ENCODE measurements at places on chromosomes 5 and 9.

DNA sequence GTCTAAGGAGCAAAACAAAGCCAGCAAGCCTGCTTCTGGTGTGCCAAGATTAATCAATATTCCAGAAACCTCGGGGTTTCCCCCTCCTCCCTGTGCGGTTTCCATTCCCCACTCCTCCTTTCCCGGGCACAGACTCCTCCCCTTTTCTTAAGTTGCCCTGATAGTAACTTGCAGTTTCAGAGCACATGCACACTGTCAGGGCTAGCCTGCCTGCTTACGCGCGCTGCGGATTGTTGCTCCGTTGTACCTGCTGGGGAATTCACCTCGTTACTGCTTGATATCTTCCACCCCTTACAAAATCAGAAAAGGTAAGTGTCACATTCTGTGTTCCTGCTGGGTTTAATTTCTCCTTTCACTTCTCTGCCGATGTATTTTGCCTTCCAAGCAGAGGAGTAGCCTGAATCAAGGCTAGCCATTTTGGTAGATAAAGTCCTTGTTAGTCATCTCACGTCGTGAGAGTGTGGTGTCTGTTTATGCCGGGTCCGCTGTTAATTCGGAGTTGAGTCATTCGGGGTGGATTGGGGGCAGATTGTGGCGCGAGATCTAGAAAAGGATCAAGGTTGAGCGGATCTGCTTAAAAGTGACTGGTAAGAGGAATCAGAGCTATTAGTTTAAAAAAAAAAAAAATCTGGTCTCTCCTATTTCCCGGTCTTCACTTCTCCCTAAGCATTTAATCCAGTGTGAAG is at the start of gene SLC1A3:
SLC1A3 (plus strand) TSS at position 179 of the 686 bp plus-strand sequence. CDS start 1,818 bp downstream, outside the sequence.
- DNase-seq = peak; percentile 69

GRCh38 chr5:137695651-137696428 is 40.0 kb downstream of the KLHL3 start:
- no peak for DNase-seq

DNA sequence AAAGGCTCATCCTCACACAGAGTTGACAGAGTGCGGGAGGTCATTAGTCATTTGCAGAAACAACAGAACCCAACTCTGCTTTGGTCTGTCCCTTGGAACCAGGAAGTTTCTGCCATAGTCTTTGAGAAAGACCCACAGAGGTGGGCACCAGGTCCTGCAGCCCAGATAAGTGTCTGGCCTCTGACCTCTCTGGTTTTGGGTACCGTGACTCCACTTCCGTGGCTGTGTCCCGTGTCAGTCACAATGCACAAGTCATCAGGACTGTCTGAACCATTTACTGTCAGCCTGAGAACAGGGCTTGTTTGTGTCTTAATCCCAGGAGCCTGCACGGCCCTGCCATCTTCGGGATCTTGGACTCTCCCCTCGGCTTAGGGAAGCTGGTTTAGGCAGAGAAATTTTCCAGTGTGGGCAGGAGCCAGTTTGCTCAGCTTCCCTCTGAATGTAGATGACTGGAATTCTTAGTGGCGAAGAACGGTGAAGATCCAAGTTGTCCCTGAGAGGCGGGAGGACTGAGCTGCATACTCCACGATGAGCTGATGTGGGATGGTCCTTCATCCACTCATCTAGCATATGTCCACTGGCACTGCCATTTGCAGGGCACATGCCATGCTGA is 11.9 kb downstream of the GSN start:
- DNase-seq = peak; percentile 32

- DNase-seq = no peak
Observed at GRCh38 chr5:13934921-13935320, 9.6 kb downstream of the DNAH5 start.

GRCh38 chr9:137375321-137376058 is 47.5 kb downstream of the EXD3 start:
- no peak for DNase-seq

GRCh38 chr5:111461934-111462333 is 50.4 kb downstream of the STARD4 start:
- no peak for DNase-seq

DNA sequence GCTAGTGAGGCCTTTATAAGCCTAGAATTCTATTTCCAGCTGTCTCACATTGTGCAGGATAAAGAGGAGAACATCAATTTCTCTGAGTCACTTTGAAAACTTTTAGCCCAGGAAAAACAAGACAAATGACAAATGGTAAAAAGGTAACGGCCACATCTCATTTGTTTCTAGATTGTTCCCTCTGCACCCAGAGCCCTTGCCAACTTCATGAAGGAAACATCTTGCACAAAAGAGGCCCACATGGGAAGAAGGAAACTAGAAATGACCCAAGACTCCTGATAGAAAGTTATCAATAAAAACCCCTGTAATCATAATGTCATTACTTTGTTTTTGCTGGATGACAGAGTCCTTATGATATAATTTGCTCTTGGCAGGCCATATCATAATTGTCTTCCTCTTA is 5.3 kb downstream of the DPYSL3 start:
- DNase-seq = no peak

- DNase-seq = peak; percentile 10
Observed at GRCh38 chr9:128122809-128123175, 4.7 kb downstream of the PTGES2 start.

DNA sequence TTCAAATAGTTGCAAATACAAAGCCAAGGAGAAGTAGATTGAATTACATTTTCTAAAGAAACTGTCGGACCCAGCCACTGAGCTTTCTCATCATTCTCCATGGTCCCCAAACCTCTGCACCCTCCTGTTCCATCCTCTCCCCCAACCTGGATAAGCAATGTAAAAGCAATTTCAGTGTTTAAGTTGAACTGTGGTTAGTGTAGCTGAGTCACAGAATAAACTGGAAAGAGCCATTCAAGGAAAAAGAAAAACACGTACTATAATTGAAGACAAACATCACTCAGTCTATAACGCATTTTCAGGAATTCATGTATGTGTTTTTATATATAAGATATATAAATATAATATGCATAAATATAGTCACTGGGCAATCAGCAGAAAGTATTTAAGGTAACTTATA is 54.1 kb upstream of the TMEM161B start:
- no peak for DNase-seq

GRCh38 chr5:160926428-160926827 is 74.4 kb upstream of the ATP10B start:
- DNase-seq = no peak

- no peak for DNase-seq
Observed at GRCh38 chr5:113808956-113809355, 295.5 kb downstream of the YTHDC2 start.

GRCh38 chr5:13946111-13946510 is 1.6 kb upstream of the DNAH5 start:
- no peak for DNase-seq

DNA sequence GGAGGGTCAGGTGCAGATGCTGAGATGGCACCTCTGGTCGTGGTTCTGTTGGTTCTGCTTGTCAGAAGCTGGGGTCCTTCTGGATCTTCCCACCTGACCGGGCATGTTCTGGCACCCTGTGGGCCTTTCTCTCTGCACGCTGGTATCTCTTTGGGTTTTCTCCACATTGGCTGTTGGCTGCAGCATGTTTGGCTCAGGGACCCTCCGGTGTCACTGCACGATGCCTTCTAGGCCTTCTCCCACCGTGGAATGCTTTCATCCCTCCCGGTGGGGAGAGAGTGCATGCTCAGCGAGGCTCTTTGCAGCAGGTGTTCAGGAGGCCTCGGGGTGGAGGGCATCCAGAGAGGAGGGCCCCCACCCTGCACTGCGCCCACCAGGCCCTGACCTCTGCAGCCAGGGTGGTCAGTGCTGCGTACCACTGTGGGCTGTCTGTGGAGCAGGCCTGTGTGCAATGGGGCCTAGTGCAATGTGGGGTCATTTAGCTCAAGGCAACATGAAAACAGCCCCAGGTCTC is 119.4 kb downstream of the WNK2 start:
- peak; percentile 1 for DNase-seq

- DNase-seq = no peak
Observed at GRCh38 chr9:4062966-4063365, 236.9 kb downstream of the GLIS3 start.

GRCh38 chr5:159440968-159441367 is 110.7 kb upstream of the IL12B start:
- no peak for DNase-seq

- no peak for DNase-seq
Observed at GRCh38 chr9:96022445-96023051, 147.1 kb downstream of the ERCC6L2 start.

GRCh38 chr5:133086366-133086875 is 34.6 kb downstream of the HSPA4 start:
- DNase-seq = no peak

DNA sequence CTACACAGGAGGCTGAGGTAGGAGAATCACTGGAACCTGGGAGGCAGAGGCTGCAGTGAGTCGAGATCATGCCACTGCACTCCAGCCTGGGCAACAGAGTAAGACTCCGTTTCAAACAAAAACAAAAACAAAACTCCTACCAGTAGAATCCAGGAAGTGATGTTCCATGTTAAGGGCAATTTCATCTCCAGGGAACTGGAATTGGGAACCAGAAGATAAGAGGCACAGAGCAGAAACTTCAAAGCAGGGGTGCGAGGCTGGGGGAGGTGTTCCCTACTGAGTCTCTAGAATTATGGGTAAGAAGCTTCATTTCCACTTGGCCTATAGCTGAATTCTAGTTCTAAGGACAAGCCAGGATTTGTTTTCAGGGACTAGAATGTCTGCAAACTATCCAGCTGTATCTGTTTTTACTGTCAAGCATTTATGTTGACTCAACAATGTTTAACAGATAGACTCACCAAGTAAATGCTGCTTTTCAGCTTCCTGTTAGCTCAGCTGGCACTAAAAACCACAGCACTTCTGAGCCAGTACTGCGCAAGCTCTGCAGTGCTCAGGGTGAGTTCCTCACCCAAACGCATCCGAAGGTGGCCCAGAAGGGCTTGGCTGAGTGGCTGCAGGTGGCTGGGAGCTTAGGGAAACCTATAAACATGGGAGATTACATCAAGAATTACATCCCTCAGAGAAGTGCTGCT is 320.1 kb downstream of the MTRR start:
- no peak for DNase-seq

DNA sequence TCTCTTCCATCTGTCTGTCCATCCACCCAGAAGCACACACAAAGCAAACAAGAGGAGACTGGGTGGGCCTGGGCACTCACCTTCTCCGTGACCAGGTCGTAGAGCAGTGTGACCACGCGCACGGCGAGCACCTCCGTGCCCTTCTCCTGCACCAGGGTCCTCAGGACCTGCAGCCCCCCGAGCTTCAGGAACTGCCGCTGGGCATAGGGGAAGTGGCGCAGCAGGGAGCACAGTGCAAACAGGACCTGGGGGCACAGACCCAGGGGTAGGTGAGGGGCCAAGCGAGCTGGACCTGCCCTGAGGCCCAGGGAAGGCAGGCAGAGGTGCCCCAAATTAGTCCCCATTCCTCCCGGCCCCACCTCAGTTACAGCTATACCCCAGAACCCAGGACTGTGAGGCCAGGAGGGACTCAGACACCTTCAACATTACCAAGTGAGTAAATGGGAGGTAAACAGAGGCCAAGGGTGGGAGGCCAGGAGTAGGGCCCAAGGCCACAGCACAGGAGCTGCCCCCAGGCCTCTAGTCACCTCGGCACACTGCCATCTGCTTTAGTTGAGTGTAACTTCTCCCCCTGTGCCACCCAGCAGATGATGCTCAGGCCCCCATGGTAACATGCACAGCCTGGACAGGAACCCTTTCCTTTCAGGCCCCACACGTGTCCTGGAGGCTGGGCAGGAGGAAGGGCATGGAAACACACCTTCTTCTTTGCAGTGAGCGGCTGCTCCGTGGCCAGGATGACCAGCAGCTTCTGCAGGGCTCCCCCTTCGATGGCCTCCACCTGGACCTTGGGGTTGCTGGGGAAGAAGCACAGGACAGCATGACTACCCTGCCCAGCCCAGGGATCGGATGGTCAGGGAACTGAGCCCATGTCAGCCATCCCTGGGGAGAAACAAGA is 76.2 kb upstream of the LRRTM2 start:
- no peak for DNase-seq

GRCh38 chr9:131781069-131781468 is 41.2 kb upstream of the RAPGEF1 start:
- DNase-seq = no peak

GRCh38 chr5:124692324-124692723 is 54.1 kb downstream of the ZNF608 start:
- no peak for DNase-seq

GRCh38 chr9:33076046-33077004 is at the start of gene SMU1:
SMU1 (minus strand) TSS chr9:33076674; CDS start chr9:33076608, 66 bp downstream.
- peak; percentile 97 for DNase-seq

DNA sequence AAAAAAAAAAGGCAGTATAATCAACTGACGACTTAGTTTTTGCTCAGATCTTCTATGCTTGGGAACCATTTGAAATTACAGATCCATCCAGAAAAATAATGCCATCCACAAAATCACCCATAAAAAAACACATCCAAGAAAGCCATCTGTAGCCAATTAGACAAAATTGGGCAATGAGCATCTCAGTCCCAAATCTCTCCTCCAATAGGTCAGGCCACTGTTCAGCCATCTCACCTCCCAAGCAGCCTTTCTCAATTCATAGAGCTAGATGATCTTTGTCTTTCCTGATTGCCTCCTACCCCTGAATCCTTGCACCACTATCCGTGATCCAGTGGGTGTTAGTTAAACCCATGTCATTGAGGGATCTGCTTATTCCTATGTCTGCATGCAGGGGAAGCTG is 139.6 kb downstream of the SCAMP1 start:
- DNase-seq = no peak

- DNase-seq = peak; percentile 71
Observed at GRCh38 chr9:133506653-133507038, 18.1 kb downstream of the MYMK start.

- no peak for DNase-seq
Observed at GRCh38 chr9:100033877-100034551, 64.8 kb downstream of the ERP44 start.

DNA sequence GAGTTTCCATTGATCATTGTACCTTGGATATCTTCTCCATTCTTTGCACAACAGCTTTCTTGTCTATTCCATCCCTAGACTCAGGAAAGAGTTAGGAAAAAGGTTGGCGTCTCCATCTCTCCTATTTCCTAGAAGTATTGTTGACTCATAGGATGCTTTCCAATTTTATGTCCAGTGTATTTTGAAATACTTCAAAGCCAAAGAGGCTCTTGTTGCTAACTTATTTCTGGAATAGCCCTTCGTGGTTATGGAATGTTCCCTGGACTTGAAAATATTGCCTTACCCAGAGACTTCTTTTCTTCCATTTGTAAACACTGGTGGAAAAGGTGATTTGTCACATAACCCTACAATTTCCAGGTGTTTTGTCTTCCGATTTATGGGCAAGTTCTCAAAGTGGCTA is 402.3 kb upstream of the ZNF608 start:
- no peak for DNase-seq

- DNase-seq = no peak
Observed at GRCh38 chr5:175483337-175483736, 5.0 kb downstream of the SFXN1 start.

DNA sequence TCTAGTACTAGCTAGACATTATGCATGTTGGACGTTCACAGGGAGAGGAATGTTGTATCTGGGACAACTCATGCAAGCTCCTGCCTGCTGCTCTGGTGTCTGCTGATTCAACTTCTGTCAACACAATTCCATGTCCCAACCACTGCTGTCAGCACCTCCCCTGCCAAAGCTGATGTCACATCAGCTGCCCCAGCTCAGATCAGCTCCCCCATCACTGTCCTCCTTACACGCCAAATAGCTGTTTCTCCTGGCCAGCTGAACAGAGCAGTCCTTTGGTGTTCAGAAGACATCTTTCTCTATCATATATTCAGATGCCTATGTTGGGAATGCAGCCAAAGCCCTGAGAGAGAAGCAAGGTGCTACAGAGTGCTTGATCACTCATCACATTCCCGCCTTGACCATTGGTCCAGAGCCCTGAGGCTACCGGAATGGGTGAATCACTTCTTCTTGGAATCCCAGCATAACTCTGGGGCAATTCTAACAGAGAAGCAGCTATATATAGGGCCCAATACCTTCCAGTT is 223.3 kb downstream of the SEC61B start:
- peak; percentile 78 for DNase-seq

- DNase-seq = no peak
Observed at GRCh38 chr5:180340856-180341255, 12.3 kb downstream of the GFPT2 start.
